Spleen (tissue), 13 donors: ENCODE measurements at places on chromosomes 5 and 9. TPM values are rescaled to one million over a fixed set of nuclear protein-coding genes. Genes with fewer than 3 reads are reported as not detected.
A peak's percentile ranks its signal among the peaks of the same experiment; 100 is the strongest.

Gene PCDHGB1
- total RNA-seq = 2.5 TPM

Gene ERAP2
- total RNA-seq = 89.3 TPM

Gene NLN
- 16.0 TPM for total RNA-seq

Gene NUTM2F
- not detected for total RNA-seq

Gene CD72
- total RNA-seq = 95.7 TPM

Gene PCDHGA7
- 2.0 TPM for total RNA-seq

Gene PKD2L2
- not detected for total RNA-seq

Gene SLC30A5
- total RNA-seq = 53.4 TPM

Gene NDFIP1
- 98.0 TPM for total RNA-seq

Gene UGT3A1
- not detected for total RNA-seq

DNA sequence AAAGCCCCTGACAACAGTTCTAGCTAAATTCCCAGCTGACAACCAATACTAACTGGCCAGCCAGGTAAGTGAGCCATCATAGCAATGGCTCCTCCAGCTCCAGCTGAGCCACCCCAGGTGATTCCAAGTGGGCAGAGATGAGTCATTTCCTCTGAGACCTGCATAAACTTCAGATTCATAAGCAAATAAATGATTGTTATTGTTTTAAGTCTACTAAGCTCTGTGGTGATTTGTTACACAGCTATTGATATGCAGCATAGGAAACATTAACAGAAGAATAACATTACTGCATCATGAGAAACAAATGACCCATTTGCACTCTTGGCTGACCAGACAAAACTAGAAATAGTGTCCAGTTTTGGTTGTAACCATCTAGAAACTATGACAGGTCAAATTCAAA, 60.3 kb downstream of the TTC39B start:
- DNase-seq = no peak

DNA sequence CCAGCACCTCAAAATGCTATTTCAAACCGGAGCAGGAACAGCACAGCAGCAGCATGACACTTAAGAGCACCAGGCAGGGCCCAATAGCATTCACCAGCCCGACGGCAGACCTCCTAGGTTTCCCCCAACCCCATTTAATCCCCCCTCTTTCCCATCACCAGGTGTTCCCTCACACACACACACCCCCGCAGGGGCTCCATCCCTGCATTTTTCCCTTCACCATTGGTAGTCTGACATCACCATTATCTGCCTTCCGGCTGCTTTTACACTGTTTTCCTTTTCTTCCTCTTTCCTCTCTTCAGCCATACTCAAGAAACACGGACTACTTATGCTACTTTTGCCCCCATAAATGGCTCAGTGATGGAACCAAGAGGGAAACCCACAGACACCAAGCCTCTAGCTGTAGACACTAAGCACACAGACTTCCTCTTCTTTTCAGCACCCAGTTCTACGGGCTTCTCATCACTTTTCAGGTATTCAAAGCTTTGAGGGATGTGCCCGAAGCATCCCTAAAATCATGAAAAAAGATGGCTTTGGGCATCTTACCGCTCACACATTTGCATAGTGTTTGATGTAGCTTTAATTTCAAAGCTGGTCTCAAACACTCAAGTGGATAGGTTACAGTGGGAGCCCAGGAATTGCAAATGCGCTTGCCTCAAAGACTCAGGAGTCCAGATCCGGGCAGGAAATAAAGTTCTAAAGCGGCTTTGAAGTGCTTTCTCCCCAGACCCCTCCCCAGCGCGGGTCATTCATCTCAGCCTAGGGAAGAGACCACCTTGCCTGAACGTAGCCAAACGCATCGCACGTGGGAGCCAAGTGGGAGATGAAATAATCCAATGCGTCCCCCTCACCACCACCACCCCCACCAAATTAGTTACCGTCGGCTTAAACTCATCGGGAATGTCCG, 141.5 kb downstream of the TSSK1B start:
- no peak for DNase-seq

- DNase-seq = no peak
Observed at GRCh38 chr5:120122703-120123102, 341.4 kb upstream of the PRR16 start.

DNA sequence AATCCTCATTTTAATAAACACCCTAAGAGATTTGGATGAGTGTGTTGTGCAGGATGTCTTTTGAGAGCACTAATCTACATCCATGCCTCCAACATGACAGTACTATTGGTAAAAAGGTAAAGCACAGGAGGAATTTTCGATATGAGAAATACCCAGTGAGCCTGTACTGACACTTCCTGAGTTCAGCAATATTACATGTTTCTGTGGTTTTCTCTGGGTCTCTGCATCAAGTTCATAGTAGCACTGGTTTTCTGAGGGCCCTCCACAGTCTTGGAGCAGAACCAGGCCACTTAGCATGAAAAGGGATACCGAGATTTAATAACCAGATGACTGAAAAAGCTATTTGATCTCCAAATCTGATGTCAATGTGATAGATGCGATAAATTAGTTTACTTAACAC, 524.1 kb downstream of the TMEM38B start:
- no peak for DNase-seq

DNA sequence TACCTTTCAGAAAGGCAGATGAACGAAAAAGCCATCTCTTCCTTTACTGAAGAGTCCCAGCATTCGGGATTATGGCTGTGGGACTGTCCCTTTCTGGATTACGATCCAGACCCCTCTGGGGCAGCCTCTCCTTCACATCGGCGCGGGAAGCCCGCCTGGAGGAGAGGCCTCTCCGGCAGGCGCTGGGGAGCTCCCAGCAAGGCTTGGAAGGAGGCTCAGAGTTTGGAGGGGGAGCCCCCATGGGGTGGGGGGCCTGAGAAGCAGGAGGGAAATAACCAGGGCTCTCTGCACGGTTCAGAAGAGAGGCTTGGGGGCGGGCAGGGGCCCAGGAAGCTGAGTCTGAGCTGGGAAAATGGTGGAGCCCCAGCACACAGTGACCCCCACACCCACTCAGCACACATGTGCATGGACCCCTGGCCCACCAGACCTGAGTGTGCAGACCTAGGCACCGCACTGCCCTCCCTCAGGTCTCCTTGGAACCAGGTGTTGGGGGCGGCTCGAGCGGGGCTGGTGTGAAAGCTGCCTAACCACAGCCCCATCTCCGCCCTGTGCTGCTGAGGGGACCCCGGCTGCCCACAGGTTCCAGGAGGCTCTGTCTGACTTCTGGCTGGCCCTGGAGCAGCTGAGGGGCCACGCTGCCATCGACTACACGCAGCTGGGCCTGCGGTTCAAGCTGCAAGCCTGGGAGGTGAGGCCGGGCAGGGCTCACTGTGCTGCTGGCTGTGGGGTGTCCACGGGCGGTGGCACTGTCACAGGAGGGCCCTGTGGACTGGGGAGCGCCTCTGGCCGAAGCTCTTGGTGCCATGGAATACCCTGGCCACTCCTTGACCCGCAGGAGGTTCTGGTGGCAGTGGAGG, 4.5 kb downstream of the NOXA1 start:
- DNase-seq = peak; percentile 68

- DNase-seq = no peak
Observed at GRCh38 chr5:89823046-89823445, 586.5 kb downstream of the CETN3 start.

- no peak for DNase-seq
Observed at GRCh38 chr5:173618927-173619519, 2.6 kb upstream of the BOD1 start.

- no peak for DNase-seq
Observed at GRCh38 chr5:133844836-133845235, 123.6 kb downstream of the C5orf15 start.

DNA sequence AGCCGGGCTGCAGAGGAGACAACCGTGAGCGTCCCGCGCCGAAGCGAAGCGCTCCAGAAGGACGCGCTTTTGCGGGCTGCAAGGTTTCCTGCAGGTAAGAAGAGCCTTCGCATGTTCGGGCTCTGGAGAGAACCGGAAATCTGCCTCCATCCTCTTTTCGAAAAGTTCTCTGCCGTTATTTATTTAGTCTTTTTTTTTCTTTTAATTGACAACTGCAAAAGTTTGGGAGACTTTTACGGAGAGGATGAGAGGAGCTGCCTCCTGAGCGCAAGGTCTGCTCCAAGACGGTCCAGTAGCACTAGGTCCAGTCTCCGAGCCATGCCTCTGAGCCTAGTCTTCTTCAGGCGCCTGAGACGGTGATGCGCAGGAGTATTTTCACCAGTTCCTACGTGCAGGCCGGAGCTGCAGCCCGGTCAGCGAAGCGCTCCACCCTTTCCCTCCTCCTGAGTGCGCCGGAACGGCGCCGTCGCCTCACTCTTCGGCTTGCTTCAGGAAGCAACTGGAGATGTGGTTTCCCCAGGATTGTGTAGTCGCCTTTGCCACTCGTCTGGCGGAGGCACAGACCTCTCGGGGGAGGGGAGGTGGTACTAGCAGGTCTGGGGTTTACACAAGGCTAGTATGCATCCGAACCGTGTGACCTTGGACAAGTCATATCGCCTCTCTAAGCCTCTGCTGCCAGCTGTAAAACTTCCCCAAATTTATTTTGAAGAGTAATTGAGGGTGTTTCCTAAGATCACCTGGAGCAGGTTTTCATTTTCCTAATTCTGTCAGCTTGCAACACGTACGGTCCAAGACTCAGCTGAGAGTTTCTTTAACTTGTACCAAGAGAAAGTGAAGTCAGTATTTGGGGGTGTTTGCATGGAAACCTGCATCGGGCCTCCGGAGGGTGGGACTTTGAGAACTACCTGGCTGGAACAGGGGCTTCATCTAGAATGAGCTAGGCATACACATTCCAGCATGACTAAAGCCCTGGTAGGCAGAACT, 4.5 kb downstream of the POU4F3 start:
- no peak for DNase-seq

DNA sequence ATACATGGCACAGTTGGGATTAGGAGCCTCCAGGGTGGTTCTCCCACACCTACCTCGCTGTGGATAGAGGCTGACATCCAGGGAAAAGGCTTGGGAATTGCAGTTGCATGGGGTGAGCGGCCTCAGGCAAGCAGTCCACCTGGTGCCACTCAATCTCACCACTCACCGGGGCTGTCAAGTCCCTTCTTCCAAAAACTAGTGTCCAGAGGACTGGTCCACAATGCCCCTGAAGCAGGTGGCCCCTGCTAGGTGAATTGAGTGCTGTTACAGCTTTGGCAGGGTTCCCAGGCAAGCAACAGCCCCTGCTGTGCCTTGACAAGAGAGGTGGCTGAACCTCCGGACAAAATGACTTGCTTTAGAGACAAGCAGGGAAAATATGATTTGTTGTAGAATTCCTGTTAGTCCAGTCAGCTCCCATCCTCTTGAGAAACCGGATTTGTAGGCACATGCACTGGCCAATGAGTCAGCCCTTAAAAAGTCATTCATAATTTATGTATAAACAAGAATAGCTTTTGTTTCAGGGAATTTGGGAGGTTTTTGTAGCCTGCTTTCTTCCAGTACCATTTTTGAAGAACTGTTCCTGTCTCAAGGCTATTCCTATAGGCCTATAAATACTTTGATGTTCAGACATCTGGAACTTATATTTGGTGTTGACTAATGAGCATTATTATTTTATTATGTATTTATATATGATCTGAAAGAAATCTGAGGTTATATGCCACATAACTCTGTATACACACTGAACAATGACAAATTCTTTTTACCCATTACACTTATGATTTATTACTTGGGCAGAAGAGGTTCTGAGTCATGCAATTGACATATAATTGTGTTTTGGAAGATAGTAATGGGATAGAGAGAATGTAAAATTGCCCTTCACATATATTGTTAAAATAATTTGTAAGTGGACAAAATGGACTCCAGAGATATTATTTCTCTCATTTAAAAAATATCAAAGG, 411.1 kb downstream of the ACTL7B start:
- no peak for DNase-seq

GRCh38 chr5:93186076-93186682, 394.8 kb downstream of the NR2F1-AS1 start:
- no peak for DNase-seq

- no peak for DNase-seq
Observed at GRCh38 chr5:139964994-139965565, 78.0 kb downstream of the NRG2 start.

- peak; percentile 89 for DNase-seq
Observed at GRCh38 chr9:131585375-131585774, 40.1 kb downstream of the PRRT1B start.

DNA sequence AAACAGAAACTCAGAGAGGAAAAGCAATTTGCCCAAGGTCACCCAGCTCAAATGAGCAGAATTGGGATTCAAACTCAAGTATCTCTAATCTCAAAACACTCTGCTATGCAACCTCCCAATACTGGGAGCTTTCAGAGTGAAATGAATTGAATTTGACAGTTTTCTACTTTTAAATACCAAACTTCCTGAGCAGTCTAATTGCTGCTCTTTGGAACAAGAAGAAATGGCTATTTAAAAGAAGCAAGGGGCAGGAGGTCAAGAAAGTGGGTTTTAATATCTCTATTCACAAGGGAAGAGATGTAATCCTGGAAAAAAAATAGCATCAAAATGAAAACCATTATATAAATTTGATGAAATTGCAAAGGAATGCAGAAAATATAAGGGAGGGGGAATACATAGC, 142.6 kb downstream of the INSYN2B start:
- no peak for DNase-seq

DNA sequence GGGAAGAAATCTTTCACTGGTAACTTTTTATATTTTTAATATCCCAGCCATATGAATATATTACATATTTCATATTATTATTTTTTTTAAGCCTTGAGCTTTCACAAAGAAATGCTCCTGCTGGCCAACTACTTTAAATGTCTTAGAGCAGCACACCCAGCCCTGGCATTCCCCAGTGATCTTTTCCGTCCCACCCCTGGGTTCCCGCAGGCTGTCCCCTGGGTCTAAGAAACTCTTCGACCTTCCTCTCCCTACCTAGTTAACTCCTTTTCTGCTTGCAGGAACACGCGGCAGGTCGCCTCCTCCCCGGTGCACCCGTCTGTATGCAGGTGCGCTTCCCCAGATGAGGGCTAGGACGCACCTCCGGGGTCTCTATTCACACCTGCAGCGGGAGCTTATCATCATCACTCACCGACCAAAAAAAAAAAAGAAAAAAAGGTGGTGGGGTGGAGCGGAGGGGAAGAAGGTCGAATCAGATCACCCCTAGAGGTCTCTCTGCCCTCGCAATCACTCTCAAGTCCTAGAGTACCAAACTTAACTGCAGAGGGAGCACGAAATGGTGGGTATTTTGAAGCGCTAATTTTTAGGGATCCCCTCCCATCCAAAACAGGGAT, 696 bp downstream of the ZFP62 start:
- peak; percentile 87 for DNase-seq

- DNase-seq = peak; percentile 75
Observed at GRCh38 chr9:123996731-123997421, 14.7 kb upstream of the LHX2 start.

DNA sequence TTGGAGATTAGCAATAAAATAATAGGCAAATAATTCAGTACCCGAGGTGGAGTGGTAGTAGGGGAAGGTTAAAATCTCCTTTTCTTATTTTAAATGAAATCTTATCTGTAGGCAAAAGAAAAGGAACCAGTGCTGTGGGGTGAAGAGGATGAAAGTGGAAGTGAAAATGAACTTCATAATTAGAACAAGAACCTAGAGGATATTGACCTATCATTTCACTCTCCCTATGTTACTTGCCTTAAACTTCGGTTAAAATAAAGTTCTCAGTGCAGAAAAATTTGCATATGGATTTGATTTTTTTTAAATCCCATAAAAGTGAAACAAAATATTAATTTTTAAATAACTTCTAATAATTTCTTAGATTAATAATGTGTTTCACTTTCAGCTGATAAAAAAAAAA, 1094.9 kb upstream of the C9orf72 start:
- no peak for DNase-seq

GRCh38 chr5:174729075-174729680, 4.8 kb downstream of the MSX2 start:
- DNase-seq = no peak
